ENCODE measurements at places on chromosomes 3 and 15. TPM values are rescaled to one million over a fixed set of nuclear protein-coding genes. Genes with fewer than 3 reads are reported as not detected.

The CFAP20DC gene
- 6.5 TPM for total RNA-seq

The LAMB2 gene
- total RNA-seq = 193 TPM

The FSIP1 gene
- 0.98 TPM for total RNA-seq

The TRMT10C gene
- 32.7 TPM for total RNA-seq

The LRTM1 gene
- total RNA-seq = not detected

The ERICH6 gene
- total RNA-seq = under 0.01 TPM

The CTXN2 gene
- total RNA-seq = not detected

The NDN gene
- 76.8 TPM for total RNA-seq

The FAM107A gene
- not detected for total RNA-seq

The ZPLD1 gene
- not detected for total RNA-seq

The TIGIT gene
- total RNA-seq = not detected

The CXCR6 gene
- not detected for total RNA-seq

The SPTSSB gene
- total RNA-seq = 0.37 TPM

The LYSMD4 gene
- total RNA-seq = 12.7 TPM

The ARPP21 gene
- not detected for total RNA-seq

The CKMT1A gene
- total RNA-seq = not detected

The P2RY14 gene
- total RNA-seq = not detected

The UBE2E1 gene
- 65.3 TPM for total RNA-seq

The FETUB gene
- total RNA-seq = not detected

The ADGRG7 gene
- not detected for total RNA-seq

The SLC6A1 gene
- not detected for total RNA-seq

The CDHR4 gene
- not detected for total RNA-seq

The SLCO3A1 gene
- 7.6 TPM for total RNA-seq

The EXD1 gene
- total RNA-seq = not detected

The C3orf20 gene
- not detected for total RNA-seq

The APBA2 gene
- total RNA-seq = 2.3 TPM

The ZNF148 gene
- total RNA-seq = 21.7 TPM

The ACTC1 gene
- not detected for total RNA-seq

The LTK gene
- total RNA-seq = 0.20 TPM

The ECE2 gene
- total RNA-seq = not detected

The PROK2 gene
- total RNA-seq = not detected

The ZNF80 gene
- not detected for total RNA-seq

The LHFPL4 gene
- total RNA-seq = under 0.01 TPM

The P2RY12 gene
- 0.37 TPM for total RNA-seq
